NCI-H1105 treated with DMSO at 0.1 percent for 48 hours (cell line): ENCODE measurements at places on chromosomes 13 and 19.

GRCh38 chr19:49570138-49570856, 10.1 kb downstream of the NOSIP start:
- peak; percentile 86 for DNase-seq

DNA sequence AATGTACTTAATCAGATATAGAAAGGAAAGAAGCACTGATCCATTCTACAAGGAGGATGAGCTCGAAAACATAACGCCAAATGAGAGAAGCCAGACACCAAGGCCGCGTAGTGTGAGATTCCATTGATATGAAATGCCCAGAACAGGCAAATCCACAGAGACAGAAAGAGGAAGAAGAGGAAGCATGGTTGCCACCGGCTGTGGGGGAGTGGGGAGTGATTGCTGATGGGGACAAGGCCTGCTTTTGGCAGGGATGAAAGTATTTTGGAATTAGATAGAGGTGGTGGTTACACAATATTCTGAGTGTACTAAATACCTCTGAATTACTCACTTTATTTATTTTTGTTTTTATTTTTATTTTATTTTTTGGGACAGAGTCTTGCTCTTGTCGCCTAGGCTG, 50.2 kb upstream of the KLF2 start:
- no peak for DNase-seq

DNA sequence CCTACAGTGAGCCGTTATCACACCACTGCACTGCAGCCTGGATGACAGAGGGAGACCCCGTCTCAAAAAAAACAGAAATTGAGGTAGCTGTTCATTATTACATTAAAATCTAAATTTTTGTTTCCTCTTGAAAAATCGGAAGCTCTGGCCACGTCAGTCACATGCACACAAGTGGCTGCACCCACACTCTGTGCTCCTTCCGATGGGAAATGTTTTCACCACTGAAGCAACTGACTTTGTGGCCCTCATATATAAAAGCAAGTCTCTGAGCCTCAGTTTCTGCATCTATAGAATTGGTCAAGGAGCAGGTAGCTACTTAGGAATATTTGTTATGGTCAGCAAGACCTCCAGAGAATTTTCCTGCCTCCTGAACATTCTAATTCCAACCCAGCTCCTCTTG, 4.5 kb downstream of the LRRC25 start:
- DNase-seq = no peak

- DNase-seq = no peak
Measured at GRCh38 chr19:11165486-11166030, 10.0 kb upstream of the SPC24 start.

- DNase-seq = no peak
Measured at GRCh38 chr13:80132741-80133601, 208.0 kb downstream of the SPRY2 start.

- DNase-seq = peak; percentile 66
Measured at GRCh38 chr13:98142380-98143156, at the start of gene FARP1. Gene FARP1, plus strand, starts transcription at chr13:98143094. Its CDS starts 70,149 bp downstream, at chr13:98213243.

DNA sequence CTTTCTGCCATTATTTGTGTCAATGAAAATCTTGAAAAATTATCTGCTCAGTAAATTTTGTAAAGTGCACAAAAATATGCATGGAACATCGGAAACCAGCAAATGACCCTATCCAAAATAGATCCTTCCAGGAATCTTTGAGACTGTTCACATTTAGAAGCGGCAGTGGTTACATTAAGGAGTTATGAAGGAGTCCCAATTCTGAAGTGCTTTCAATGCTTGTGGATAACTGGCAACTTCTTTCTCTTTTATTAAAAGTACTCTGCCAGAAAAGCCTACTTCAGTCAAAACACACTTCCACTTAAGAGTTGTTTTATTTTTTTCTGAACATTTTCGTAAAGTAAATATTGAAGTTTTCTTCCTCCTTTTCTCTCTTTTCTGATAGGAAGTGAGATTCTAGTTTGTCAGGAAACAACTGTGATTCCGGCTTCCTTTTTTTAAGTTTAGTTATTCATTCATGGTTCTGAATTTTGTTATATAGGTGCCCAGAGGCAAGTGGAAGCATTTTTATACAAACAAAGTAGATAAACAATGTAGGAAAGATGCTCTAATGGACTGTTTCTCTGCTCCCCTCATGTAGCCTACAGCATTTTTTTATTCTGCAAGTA, 83.5 kb downstream of the PCDH9 start:
- DNase-seq = no peak

DNA sequence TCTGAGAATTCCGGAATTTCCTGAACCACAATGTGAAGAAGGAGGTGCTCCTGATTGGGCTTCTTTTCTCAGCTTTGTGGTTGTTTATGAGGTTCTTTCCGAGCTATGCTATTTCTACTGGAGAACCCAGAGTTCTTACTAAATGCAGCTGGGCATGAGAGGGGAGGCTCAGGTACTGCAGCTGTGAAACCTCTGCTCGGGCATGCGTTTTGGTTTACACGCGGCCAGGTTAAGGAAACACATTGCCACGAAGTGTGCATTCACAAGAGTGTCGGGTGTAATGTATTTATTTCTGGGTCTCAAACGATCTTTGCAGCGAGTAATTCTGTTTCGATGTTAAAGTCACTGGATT, 661 bp upstream of the MIR17HG start:
- DNase-seq = no peak
